Activated naive CD4-positive, alpha-beta T cell (primary cell): ENCODE measurements at places on chromosomes 12 and 14.

DNA sequence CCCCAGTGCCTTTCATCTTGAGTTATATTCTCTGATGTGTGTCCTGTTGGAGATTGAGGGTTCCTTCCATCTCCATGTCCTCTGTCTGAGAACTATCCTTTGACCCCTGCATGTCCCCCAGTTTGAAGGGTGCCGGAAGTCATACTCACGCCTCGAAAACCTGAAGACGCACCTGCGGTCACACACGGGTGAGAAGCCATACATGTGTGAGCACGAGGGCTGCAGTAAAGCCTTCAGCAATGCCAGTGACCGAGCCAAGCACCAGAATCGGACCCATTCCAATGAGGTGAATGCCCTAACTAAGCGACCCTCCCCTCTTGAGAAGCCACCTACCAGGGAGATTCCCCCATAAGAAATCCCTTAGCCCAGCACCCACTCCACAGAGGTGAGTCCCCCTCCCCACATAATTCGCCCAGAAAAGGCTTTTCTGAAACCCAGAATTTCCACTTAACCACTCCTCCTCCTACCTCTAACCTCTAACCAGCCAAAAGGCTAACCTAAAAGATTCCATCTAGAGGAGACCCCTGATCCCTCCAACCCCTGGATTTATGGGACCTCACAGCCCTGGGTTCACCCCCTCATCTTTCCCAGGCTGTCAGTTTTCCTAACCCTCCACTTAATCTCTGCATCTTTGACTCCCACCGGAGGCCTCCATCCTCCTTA is 7.8 kb downstream of the GLI1 start:
- no peak for DNase-seq

DNA sequence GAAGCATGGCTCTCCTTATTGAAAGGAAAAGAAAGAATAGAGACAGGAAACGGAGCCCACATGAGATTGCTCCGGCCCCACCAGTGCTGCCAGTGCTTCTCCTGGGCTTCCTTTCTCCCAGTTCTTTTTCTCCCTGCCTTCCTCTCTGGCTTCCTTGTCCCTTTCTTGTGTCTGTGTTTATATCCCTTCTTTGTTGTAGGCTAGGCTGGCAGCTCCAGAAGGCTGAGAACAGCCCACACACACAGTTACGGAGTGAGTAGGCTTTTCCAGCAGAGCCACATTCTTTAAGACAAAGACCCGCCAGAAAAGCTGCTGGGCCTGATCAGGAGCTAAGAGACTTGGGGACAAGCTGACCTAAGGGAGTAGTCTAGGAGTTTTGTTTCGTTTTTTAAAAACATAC is 13.0 kb downstream of the CIPC start:
- no peak for DNase-seq

- DNase-seq: no peak
Measured at GRCh38 chr12:71890475-71890874, 48.2 kb upstream of the TPH2 start.

DNA sequence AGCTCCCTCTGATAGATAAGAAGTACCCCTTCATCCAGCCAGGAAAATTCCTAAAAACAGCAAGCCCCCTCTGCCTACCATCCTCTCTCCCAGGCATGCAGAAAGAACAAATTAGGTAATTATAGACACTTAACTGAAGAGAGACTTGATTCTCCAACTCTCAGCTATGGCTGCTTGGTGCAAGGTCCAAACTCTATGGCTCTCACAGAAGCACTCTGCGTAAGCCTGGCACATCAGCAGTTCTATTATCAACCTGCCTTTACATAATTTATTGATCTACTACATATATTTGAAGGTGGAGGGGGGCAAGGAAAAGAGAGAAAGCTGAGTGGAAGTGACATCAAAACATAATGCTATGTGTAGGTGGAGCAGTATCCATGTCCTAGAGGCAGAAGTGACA is 1.1 kb upstream of the MYO1A start:
- no peak for DNase-seq

- no peak for DNase-seq
Measured at GRCh38 chr12:21675641-21676040, 18.0 kb upstream of the LDHB start.
